ENCODE measurements at places on chromosomes 2 and 18. TPM values are rescaled to one million over a fixed set of nuclear protein-coding genes. Genes with fewer than 3 reads are reported as not detected.

MAP3K20 gene
- total RNA-seq, result 63.3 TPM

PIEZO2 gene
- 78.8 TPM for total RNA-seq

GLI2 gene
- 7.8 TPM for total RNA-seq

MARCO gene
- 0.16 TPM for total RNA-seq

PRSS56 gene
- 9.6 TPM for total RNA-seq

Data from camera-type eye (tissue), 1 donor.